ENCODE measurements at places on chromosomes 4 and X.

GRCh38 chr4:76546759-76547742, 112.0 kb downstream of the SHROOM3 start:
- no peak for DNase-seq

DNA sequence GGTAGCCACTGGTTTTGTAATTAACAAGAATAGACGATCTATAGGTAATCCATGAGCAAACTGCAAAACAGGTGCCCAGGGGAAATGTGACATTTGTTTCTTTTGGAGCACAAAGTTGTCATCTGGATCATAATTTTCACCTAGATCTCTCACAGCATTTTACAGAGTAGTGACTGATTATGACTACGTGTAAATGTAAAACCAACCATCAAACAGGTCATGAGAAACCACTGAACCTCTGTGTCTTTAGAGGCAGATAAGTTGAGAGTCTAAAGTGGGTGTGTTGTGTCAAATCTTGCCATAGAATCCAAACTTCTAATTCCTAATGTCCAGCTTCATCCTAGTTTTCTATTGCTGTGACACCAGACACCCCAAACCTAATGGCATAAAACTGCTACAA, 648.1 kb downstream of the MID1IP1 start:
- DNase-seq: no peak

GRCh38 chrX:18173494-18174180, 47.0 kb downstream of the BEND2 start:
- DNase-seq: no peak

DNA sequence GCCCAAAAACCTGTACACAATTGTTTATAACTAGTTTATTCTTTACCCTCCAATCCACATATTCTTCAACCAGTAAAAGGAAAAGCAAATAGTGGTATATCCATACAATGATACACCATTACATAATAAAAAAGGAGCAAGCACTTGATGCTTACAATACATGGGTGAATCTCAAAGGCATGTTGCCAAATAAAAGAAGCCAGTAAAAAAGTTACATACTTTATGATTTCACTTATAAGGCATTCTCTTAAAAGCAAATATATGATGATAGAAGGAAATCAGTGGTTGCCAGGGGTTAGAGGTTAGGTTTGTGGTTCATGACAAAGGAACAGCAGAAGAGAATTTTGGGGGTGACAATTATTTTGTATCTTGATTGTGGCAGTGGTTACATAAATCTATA, 896.1 kb upstream of the LCORL start:
- no peak for DNase-seq

DNA sequence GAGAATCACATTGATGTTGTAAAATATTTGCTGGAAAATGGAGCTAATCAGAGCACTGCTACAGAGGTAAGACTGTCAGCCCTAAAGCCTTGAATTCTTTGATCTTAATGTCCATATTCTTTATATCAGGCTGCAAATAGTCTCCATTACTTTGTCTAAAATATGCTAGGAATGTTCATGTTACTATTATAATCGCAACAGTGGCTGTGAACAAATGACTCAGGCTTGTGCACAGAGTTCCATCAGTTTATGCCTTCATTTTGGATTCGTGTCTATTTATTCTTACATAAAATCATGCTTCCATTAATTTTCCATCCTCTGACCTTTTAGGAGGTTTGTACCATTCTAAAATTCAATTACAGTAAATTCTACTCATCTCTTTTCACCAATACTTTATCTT, 182.7 kb downstream of the ANK2 start:
- DNase-seq: no peak

Data from iPS DF 6.9 (cell line).